ENCODE measurements at places on chromosomes 5 and 9.

DNA sequence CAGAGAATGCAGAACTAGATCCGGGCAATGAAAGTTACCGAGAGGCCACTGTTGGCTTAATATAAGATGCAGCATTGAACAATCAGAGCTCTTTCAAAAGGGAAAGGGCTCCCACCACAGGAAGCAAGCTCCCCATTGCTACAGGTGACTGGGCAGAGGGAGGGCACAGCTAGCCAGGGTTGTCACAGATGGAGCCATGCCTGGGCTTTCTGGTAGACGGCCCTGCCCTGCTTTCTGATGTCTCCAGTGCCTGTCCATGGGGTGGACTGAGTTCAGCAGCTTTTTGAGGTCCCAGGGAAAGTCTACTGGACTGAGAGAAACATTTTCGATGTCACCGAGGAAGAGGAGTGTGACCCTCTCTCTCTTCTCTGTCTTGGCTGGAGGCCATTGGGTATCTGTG lies 14.1 kb downstream of the RGS3 start:
- no peak for DNase-seq

DNA sequence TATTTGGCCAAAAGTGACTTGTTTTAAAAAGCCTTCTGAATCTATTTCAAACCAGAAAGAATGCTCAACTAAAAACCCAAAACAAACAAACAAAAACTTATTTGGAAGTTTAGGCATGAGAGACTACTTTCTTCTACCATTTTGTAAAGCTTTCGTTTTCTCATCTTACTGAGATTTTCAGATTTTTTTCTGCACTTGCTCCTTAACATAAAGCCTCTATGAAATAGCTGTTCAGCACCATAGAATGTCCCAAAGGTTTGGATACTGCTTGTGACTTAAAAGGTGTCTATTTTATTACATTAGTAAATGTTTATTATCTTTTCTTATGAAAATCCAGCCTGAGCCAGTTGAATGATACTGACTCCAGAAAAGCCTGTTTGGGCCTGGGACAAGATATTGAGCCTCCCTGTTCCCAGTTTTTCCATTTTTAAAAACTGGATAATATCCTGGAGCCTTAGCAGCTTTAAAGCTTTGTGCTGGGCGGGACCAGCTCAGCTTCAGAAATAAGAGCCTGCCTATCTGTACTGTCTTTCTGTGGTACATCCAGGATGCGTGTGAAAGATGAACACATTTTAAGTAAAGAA lies 292.6 kb downstream of the ZSWIM6 start:
- no peak for DNase-seq

- no peak for DNase-seq
Observed at GRCh38 chr9:12846035-12846434, 71.2 kb downstream of the LURAP1L start.

DNA sequence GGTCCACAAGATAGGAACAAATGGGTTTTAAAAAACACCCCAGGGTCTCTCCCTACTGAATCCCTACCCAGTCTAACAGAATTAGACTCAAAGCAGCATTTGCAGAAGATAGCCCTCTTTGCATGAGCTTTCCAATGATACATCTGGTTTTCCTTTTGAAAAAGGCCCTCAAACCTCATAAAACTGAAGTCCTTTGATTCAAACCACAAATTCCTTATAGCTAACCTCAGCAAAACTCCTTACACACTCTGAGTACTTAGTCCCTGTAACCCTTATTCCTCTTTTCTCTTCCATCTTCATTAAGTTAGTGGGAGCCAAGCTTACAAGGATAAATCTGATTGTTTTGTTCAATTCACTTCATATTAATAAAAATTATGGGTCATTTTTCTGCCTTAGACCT lies 90.5 kb upstream of the TNC start:
- DNase-seq = no peak

- no peak for DNase-seq
Observed at GRCh38 chr5:96690861-96691260, 28.7 kb downstream of the CAST start.

DNA sequence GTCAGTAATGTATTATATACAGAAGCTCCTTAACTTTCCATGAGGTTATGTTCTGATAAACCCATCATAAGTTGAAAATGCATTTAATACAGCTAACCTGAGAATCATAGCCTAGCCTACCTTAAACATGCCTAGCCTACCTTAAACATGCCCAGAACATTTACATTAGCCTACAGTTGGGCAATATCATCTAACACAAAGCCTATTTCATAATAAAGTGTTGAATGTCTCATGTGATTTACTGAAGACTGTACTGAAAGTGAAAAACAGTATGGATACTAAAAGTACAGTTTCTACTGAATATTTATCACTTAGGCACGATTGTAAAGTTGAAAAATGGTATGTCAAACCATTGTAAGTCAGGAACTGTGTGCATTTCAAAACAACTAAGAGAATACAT lies 1.6 kb downstream of the GM2A start:
- DNase-seq = no peak

- no peak for DNase-seq
Observed at GRCh38 chr5:133075572-133076536, 24.0 kb downstream of the HSPA4 start.

Measured in stimulated activated naive CD4-positive, alpha-beta T cell treated with Interleukin-2 at 50 U/mL for 16 hours (primary cell).